Karpas-422 (cell line): ENCODE measurements at places on chromosomes 4 and X. TPM values are rescaled to one million over a fixed set of nuclear protein-coding genes. Genes with fewer than 3 reads are reported as not detected.

MAGEA2B gene
- not detected in 2 replicates for total RNA-seq

XG gene
- not detected in 2 replicates for total RNA-seq

NR3C2 gene
- 0.18 and 1.6 TPM in 2 replicates for total RNA-seq

GRIA2 gene
- not detected in 2 replicates for total RNA-seq

IDH3G gene
- total RNA-seq = 46.5 and 80.7 TPM in 2 replicates

KLB gene
- total RNA-seq = not detected in 2 replicates

CT47A1 gene
- not detected in 2 replicates for total RNA-seq

MAPK10 gene
- 230 and 423 TPM in 2 replicates for total RNA-seq

PAGE2B gene
- not detected in 2 replicates for total RNA-seq

SLIT2 gene
- total RNA-seq = not detected in 2 replicates

TRPC5OS gene
- 0.22 TPM in 1 of 2 replicates, not detected in the other for total RNA-seq

NXF2B gene
- not detected in 2 replicates for total RNA-seq

ARMCX1 gene
- total RNA-seq = not detected in 2 replicates

HTRA3 gene
- not detected in 2 replicates for total RNA-seq

CORIN gene
- 1.9 and 2.8 TPM in 2 replicates for total RNA-seq

PRRG1 gene
- not detected in 2 replicates for total RNA-seq

SSX2 gene
- total RNA-seq = not detected in 2 replicates

PCSK1N gene
- total RNA-seq = not detected in 2 replicates

RBM47 gene
- not detected in 2 replicates for total RNA-seq

ARHGAP24 gene
- total RNA-seq = 40.0 and 65.1 TPM in 2 replicates

USP9X gene
- total RNA-seq = 68.8 and 160 TPM in 2 replicates

XIAP gene
- total RNA-seq = 20.0 and 23.3 TPM in 2 replicates

PLS3 gene
- total RNA-seq = not detected in 2 replicates

TMEM150C gene
- total RNA-seq = not detected in 2 replicates

MAP3K15 gene
- not detected in 2 replicates for total RNA-seq

ERAS gene
- total RNA-seq = not detected in 2 replicates

NXF2 gene
- total RNA-seq = not detected in 2 replicates

GYG2 gene
- total RNA-seq = not detected in 2 replicates

STPG2 gene
- total RNA-seq = 0.56 TPM in 1 of 2 replicates, not detected in the other

TENT5D gene
- total RNA-seq = not detected in 2 replicates

SASH3 gene
- 63.0 and 103 TPM in 2 replicates for total RNA-seq

RIPPLY1 gene
- not detected in 2 replicates for total RNA-seq

TEX11 gene
- total RNA-seq = not detected in 2 replicates

CPLX1 gene
- 0.40 and 3.1 TPM in 2 replicates for total RNA-seq

RTL5 gene
- total RNA-seq = 0.07 TPM in 1 of 2 replicates, not detected in the other

ATOH1 gene
- total RNA-seq = not detected in 2 replicates

UCP1 gene
- not detected in 2 replicates for total RNA-seq

MRFAP1L1 gene
- 41.9 and 62.3 TPM in 2 replicates for total RNA-seq

TBX22 gene
- not detected in 2 replicates for total RNA-seq

ADAMTS3 gene
- not detected in 2 replicates for total RNA-seq

TMEM154 gene
- total RNA-seq = 0.14 and 0.22 TPM in 2 replicates

CHIC1 gene
- 10.0 and 23.7 TPM in 2 replicates for total RNA-seq

MTTP gene
- total RNA-seq = 0.04 and 0.22 TPM in 2 replicates
